ENCODE measurements at places on chromosomes 13 and 19.

DNA sequence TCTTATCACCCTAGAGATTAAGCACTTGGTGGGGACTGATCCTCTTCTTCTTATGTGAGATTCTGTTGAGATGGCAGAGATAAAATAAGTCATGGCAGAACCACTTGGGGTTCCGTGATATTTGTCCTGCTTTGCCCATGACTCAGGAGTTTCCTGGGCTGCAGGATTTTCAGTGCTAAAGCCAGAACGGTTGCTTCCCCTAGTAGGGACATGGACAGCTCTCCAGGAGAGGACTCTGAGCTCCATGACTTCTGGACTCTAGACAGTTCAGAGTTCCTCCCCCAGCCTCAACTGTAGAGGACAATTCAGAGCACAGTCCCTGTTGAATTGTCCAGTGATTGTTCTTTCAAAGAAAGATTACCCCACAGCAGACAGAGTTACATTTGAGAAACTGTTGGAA, 98.8 kb downstream of the OLFM4 start:
- no peak for DNase-seq

DNA sequence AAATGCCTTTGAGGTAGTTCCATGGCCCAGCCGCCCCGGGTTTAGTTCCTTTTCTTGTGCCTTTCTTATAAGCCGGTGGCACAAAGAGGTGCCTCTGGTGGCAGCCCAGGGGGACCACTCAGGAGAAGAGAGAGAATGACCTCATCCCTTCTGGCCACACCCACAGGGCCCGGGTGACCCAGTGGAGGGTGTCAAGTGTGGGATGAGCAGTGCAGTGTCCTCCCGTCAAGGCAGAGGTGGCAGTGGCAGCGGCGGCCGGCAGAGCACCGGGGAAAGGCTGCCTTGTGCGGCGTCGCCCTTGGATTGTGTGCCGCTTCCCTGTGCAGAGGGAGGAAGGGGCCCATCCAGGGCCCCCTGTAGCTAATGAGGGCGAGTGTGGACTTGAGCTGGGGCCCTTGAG, 47.9 kb downstream of the KDM4B start:
- DNase-seq: no peak

DNA sequence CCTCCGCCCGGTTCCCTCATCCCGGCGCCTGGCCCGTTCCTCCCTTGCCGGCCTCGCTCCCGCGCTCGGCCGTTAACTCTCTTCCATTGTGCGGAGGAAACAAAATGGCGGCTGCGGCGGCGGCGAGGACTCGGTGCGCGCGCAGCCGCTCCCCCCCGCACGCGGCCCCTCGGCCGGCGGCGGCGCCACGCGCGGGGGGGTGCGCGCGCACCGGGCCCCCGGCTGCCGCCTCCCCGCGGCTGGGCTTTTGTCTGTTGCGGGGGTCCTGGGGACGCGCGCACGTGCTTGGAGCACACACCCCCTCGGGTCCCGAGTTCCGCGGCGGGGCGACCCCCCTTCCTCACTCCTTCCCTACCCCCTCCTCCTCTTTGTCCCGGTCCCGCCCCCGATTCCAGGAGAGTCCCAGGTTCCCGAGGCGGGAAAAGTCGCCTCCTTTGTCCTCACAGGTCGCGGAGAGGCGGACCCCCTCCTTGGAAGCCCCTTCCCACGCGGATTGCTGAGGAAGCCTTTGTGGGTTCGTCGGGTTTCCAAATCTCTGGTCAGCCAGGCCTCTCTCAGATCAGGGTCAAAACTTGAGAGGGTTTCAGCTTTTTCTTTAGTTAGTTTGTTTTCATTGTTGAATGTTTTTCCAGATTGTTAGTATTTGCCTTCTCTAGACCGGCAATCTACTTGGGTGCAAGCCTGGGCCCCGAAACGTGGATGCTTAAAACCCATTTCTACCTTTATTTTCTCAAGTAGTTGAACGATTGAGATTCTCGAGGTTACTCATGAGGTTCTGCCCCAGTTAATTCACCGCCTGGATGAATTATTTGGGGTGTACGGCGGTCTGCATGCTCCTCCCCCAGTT, 687 bp downstream of the ILF3 start:
- DNase-seq: peak; percentile 84

GRCh38 chr13:97567510-97568243, 133.7 kb downstream of the RAP2A start:
- no peak for DNase-seq

GRCh38 chr13:50126993-50127725, 111.9 kb downstream of the KCNRG start:
- DNase-seq: no peak

DNA sequence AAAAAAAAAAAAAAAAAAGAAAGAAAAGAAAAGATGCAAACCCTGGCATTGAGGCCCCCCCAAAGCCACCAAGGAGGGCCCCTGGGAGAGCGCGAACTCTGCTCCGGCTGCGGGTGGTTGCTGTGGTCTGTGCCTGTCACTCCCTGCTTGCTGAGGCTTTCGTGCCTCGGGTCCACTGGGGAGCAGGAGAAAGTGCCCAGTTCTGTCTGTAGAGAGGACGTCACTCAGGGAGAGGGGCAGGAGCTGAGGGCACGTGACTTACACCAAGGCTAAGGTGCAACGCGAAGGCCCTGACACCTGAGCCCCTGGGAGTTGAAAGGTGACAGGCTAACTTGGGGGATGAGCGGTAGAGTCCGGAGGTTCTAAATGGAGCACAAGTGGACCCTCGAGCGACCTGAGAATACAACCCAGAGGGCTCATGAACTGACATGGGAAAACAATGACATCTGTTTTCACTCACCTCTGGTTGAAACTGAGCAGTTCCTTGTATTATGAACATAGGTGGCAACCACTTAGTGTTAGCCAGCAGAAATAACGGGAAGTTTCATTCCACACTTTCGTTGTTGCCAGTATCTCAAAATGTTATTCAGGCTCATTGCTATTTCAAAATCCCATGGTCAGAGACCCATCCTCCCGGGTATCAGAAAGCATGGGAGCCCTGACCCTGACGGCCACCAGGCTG, 69.2 kb upstream of the TM9SF2 start:
- no peak for DNase-seq

All from DMS79 treated with DMSO at 0.1 percent for 48 hours (cell line).